ENCODE measurements at places on chromosomes 13 and 19.

- DNase-seq: peak; percentile 25
Measured at GRCh38 chr19:6587093-6587820, 3.7 kb downstream of the CD70 start.

- no peak for DNase-seq
Measured at GRCh38 chr19:46372901-46373490, 26.1 kb downstream of the PPP5C start.

DNA sequence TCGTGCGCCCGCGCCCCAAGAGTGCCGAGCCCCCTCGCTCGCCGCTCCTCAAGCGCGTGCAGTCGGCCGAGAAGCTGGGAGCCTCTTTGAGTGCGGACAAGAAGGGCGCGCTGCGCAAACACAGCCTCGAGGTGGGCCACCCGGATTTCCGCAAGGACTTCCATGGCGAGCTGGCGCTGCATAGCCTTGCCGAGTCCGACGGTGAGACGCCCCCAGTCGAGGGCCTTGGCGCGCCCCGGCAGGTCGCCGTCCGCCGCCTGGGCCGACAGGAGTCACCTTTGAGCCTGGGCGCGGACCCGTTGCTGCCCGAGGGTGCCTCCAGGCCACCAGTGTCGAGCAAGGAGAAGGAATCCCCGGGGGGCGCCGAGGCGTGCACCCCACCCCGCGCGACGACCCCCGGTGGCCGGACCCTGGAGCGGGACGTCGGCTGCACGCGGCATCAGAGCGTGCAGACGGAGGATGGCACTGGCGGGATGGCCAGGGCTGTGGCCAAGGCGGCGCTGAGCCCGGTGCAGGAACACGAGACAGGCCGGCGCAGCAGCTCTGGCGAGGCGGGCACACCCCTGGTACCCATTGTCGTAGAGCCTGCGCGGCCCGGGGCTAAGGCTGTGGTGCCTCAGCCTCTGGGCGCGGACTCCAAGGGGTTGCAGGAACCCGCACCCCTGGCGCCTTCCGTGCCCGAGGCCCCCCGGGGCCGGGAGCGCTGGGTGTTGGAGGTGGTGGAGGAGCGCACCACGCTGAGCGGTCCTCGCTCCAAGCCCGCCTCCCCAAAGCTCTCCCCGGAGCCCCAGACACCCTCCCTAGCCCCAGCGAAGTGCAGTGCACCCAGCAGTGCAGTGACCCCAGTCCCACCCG is 7.1 kb downstream of the DNASE2 start:
- DNase-seq: no peak

DNA sequence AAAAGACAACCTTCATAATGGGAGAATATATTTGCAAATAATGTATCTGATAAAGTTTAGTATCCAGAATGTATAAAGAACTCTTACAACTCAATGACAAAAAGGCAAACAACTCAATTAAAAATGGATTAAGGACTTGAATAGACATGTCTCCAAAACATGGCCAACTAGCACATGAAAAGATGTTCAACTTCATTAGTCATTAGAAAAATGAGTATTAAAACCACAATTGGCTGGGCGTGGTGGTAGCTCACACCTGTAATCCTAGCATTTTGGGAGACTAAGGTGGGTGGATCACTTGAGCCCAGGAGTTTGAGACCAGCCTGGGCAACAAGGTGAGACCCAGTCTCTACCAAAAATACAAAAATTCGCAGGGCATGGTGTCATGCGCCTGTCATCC is 18.8 kb upstream of the ZMYM5 start:
- no peak for DNase-seq

GRCh38 chr13:111518161-111518792 is 197.8 kb downstream of the TEX29 start:
- no peak for DNase-seq

- DNase-seq: no peak
Measured at GRCh38 chr19:41991025-41991424, 3.0 kb downstream of the ATP1A3 start.

- no peak for DNase-seq
Measured at GRCh38 chr13:50735071-50735470, 108.4 kb downstream of the DLEU7 start.

- DNase-seq: peak; percentile 42
Measured at GRCh38 chr19:34733266-34733745, 737 bp upstream of the ZNF181 start.

DNA sequence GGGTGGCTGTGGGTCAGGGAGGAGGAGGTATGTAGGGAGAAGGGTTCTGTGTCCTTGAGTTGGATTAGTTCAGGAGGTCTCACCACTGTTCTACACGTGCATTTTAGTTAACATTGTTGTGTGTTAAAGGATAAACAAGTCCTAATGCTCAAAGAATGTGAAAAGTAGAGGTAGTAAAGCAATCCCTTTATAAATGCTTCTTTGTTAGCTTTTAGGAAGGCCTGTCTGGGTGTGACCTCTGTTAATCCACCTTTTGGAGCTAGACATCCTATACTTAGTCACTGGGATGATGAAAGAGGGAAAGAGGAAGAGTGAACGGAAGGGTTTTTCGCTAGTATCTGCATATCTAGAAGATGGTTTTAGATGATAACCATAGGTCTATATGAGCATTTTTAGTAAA is 42.2 kb upstream of the FLT1 start:
- no peak for DNase-seq

GRCh38 chr13:71290963-71291841 is 575.8 kb downstream of the DACH1 start:
- no peak for DNase-seq

DNA sequence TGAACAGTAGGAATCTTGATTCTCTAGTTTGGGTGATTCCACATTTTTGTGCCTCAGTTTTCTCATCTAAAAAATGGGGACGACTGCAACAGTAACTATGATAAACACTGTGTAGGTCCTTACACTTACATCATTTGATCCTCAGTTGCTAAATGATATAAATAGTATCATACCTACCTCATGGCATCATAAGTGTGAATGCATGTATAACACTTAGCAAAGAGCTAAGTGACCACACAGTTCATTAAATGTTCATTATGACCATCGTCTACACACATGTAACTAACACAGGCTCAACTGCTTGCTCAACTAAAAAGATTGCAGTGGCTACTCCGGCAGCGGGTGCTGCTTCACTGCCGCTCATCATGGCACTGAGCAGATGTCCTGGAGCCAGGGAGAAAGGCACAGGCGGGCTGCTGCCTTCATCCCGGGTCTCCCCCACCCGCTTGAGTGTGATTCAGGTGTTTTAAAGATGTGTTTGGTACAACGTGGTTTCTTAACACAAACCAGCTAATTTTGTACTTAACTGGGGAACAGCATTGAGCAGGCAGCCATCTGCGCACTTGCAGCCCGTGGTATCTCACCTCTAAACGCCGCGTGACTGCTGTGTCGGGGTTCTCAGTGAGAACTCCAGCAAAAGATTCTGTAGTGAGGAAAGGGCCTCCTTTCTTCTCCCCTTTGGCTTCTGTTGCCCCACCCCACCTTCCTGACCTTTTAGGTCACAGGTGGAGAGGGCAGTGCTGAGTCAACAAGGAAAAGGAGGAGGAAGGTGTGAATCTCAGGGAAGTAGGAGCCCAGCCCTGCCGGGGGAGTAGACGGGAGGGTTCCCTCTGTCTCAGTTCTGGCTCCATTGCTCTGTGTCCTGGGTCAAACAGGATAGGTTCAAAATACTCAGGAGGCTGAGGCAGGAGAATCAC is 11.7 kb upstream of the ACTN4 start:
- no peak for DNase-seq

DNA sequence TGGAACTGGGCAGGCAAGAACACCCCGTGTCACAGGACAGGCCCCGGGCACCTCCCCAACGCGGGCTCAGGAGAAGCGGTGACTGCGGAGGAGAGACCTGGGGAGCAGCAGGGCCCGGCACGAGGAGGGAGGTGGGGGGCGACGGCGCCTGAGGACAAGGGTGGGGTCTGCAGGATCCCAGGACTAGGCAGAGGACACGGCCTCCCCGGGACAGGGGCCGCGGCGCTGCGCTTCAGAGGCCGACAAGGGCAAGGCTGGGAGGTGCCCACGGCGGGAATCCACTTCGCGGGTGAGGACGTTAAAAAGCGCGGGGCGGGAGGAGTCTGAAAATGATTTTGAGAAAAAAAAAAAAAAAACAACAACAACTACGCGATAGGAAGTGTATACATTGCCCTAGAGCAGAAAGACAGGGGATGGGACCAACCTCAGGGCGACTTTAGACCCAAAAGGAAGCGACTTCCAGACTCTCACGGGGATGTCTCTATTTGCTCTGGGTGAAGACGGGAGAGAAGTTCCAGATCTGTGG is 44.9 kb downstream of the ZNF611 start:
- DNase-seq: peak; percentile 58

GRCh38 chr13:111043575-111043982 is 71.5 kb upstream of the ARHGEF7 start:
- DNase-seq: no peak

GRCh38 chr19:38642176-38642575 is 5.3 kb upstream of the ACTN4 start:
- no peak for DNase-seq
